Stimulated activated CD4-positive, alpha-beta T cell treated with anti-CD3 and anti-CD28 coated beads, Interleukin-15, amount 100 ng/mL, for 1 hour (primary cell): ENCODE measurements at places on chromosomes 6 and 20.

- no peak for DNase-seq
Observed at GRCh38 chr6:28856620-28857005, 67.2 kb downstream of the TRIM27 start.

- no peak for DNase-seq
Observed at GRCh38 chr6:41914869-41915530, 5.9 kb downstream of the MED20 start.

DNA sequence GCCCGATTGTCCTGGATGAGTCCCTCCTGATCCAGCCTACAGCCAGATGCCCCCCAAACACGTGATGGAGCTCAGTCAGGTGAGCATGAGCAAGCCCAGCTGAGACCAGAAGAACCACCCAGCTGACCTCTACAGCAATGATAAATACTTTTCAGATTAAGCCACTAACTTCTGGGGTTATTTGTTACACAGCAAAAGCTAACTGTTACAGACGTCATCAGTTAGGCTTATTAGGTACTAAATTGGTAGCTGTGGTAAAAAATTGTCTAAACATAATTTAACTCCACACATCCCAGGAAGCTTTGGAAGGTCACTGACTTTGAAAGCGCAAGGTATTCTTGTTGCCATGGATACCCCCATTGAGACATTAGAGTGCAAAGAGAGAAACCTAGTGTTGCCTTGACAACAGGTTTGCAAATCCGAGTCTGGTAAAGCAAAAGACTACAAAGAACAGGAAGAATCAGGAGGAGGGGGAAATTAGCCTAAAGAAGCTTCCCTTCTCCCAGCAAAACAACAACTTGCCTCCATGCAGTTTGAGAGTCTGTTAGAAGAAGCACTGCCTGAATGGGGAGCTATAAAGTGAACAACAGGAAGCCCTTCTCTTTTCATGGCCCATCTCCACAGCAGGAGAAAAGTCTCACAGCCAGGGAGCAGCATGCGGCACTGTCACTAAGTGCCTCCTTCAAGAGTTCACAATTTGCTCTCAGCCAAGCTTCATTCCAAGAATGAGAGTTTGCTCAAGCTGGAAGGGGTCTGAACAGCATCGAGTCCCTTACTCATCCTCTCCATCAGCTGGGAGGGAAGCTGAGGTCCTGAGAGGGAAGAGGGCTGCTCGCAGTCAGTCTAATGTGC, 41.7 kb upstream of the ZNF831 start:
- no peak for DNase-seq

DNA sequence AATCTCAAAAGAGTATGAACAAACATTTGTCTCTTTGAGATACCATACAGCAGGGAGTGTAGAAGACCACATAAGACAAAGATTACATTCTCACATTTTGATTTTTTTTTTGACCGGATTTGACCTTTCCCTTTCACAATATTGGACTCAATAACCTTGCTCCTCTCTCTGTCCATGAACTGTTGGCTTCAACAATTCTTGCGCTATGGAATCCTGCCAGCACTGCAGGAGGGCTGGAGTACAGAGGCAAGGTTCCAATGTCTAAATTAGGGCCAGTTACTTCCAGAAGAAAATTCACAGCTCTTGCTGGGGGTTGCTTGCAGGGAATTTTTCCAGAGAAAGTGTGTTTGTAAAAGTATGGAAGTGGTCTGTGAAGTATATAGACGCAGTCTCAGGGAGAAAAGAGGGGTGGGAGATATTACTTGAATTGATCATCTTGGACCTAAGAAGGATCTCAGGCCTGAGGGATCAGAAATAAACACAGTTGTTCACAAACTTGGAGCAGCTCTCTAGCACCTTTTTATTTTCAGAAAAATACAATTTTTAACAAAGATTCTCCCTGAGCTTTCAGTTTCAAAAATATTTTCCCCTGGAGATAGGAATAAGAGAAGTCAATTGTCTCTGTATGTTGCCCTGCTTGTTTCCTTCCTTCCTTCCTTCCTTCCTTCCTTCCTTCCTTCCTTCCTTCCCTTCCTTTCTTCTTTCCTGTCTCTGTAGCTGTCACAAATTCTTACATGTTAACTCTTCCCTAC, 765.9 kb downstream of the BCKDHB start:
- no peak for DNase-seq

DNA sequence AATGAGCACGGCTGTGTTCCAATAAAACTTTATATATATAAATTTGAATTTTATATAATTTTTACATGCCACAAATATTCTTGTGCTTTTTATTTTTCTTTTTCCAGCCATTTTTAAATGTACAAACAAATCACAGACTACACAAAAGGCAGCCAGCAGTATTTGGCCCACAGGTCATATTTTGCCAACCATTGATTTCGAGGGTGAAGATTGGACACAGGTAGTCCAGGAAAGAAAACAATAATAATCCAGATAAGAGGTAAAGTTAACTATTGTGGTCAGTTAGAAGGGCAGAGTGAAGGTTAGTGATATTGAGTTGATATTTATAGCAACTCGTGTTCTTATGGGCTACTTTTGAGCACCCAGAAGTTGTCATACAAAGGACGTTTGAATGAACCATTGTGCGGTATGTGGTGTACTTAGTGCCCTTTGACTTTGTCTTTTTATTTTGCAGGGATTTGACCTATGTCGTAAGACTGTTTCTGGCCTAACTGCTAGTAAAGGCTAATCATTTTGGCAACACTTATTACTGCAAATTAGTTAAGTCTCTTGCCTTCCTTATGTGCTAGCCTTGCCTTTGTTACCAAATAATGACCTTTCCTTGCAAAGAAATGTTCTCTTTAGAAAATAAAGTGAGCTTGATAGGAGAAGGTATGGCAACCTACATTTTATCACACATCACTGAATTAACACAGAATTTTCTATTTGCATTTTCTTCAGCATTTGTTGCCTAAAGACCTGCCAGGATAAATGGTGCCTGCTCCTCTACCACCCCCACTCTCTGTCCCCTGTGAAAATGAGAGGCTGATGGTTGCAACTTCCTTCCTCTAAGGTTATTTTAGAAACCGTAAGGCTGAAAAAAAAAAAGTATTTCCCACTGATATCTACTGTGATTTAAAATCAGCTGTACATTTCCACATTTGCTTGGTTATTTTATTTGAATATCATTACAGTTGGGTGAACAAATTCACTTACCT, 493.9 kb upstream of the SOX4 start:
- DNase-seq = no peak
